ENCODE measurements at places on chromosomes 7 and 10.
A peak's percentile ranks its signal among the peaks of the same experiment; 100 is the strongest.

DNA sequence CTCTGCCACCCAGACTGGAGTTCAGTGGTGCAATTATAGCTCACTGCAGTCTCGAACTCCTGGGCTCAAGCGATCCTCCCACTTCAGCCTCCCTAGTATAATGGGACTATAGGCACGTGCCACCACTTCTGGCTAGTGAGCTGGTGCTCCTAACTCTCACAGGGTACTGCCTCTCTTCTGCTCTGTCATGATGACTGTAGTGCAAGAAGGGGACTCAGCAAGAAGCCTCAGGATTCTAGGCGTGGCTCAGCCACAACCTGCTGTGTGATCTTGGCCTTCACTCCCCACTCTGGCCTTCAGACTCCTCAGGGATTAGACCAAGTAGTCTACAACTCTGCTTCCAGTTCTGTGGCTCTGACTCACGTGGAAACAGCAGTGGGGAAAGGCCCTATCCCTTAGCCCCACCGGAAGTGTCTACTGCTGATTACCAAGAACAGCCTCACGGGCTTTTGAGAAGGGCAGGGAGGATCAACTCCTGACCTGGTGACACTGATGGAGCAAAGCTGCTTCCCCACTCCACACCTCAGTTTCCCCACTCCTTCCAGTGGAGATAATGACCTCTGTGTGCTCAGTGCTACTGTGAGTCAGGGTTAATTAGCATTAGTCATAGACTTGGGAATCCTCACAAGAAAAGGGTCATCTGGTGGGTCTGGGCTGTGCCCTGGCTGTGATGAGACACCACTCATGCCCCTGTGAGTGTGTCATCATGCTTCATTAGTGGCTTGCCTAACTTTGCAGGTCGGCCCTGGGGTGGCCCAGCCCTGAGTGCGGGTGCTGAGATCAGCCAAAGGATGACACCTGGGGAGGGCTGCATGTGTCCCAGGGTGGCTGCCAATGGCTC, 41.1 kb downstream of the ZC3HC1 start:
- DNase-seq = no peak

DNA sequence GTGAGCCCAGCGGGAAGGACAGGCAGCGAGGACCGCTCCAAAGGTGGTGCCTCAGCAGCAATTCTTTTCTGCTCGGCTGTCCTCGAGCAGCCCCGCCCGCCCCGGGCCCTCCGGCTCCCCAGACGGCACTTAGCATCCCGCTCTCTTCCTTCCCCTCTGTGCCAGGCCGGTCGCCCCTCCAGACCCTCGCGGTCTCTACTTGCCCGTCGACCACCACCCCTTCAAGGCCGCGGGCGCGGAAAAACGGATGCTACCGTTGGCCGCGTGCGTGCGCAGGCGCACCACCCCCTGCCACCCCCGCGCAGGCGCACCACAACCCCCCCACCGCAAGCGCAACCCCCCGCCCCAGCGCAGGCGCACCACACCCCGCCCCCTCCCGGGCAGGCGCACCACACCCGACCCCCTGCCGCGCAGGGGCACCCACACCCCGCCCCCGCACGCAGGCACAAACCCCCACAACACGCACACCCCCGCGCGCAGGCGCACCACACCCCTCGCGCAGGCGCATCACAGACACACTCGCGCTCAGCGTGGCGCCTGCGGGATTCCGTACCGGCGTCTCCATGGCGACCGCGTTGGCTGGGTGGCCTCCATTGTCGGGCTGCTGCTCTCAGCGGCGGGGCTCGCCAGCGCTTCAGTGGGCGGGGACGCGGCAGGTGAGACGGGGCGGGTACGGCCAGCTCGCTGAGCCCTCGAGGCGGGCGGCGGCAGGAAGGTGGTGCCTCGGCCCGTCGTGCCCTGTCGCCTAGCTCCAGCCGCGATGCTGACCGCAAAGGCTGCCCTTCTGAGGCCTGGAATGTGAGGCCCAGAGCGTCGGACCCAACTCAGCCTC, at the start of gene LRRC27:
TSS of gene LRRC27 (plus strand) at position 593 of the 832 bp plus-strand sequence. CDS start 1,332 bp downstream, outside the sequence.
- peak; percentile 87 for DNase-seq

DNA sequence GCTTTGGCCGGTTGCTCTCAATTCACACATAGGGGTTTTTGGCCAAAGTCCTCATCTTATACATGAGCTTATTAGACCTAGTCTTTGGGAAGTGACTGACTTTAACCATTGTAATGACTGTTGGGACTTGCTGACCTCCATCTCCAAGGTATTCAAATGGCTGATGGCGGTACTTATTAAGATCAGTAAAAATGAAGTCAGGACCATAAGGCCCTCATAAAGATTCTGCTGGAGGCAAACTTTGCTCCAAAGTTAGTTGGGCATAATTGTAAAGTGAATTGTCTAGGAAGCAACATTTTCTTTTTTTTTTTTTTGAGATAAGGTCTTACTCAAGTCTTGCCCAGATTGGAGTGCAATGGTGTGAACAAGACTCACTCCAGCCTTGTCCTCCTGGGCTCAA, 76.3 kb upstream of the MKLN1 start:
- no peak for DNase-seq

DNA sequence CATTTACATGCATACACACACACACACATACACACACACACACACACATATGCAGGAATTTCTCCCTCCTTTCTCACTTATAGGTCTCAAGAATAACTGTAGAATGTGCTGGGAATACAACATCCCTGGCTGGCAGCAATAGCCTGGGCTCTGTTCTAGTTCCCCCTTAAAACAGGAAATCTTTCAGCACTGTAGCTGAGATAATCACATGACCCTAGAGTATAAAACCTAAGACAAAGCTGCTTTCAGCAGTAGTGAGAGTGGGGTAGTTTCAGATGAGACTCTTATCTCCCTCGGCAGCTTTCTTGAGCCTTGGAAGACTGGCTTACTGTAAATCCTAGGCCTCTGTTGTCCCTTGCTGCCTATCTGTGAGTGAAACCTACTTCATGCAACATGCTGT, 137.4 kb upstream of the AKR1E2 start:
- no peak for DNase-seq

DNA sequence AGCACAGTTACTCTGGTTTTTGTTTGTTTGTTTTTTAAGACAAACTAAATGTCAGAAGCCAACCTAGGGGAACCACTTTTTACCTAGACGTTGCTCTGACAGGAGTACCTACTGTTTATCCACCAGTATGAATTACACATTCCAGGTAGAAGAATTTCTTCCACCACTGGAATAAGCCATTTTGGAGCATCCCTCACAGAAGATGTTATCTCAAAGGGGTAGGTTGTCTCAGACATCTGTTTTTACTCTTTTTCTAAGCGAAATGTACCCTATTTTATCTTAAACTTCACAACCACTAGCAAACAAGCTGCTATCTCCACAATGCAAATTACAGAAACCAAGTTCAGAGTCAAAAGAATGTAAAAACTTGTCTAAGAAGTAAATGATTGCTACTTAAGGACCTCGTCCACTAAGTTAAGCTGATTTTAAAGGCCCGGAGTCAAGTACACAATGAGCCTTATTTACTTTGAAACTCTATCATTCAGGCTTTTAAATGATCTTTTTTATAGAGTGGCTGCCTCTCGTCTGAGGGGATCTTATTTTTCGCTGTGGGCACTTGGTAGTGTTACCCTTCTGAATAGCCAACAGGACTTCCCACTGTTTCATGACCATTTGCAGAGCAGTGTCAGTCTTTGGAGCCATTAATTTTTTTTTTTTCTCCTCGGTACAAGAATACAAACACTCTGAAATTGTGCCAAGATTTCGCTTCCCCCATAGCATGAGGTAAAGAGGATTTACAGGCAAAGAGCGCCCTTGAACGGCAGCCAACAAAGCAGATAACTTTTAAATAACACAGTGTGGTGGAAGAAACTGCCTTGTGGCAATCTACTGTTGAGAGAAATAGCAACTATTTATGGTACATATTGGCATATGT, 15.7 kb upstream of the ARMC3 start:
- DNase-seq = peak; percentile 80

- DNase-seq = no peak
These were observed 249.3 kb upstream of the PFKP start for GRCh38 chr10:2817940-2818636.

DNA sequence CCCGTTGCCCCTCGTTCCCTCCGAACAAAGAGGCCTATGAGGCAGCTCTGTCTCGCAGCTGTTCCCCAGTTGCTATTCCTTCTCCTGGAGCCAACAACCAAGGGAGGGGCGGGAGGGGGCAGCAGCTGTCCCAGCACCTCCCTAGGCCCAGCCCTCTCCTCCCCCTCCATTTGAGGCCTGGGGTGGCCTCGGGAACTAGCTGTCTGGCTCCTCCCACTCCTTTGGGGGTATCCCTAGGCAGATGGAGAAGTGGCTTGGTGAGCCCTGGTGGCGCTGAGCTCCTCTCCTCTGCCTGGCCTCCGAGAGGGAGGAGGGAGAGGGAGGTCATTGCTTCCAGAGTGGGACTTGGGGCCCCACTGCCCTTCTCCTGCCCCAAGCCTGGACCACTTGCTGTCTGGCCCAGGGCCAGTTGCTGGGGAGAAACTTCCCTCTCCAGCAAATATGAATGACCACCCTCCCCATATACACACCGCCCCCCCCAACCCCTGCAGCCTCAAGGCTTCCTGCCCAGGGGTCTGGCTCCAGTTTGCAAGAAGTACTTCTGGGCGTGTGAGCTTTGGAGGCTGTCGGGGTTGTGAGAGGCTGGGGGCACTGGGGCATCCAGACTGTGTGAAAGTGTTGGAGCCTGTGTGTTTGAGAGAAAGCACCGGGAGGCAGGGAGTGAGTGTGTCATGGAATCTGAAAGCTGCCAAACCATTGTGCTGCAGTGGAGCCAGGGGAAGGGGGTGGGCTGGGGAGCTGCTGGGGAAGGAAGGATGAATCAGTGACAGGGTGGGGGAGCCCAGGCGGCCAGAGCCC, 3.1 kb downstream of the FLNC start:
- DNase-seq = peak; percentile 45

GRCh38 chr10:126387931-126388911, at the start of gene ADAM12:
Gene ADAM12 (minus strand): TSS chr10:126388477. CDS start chr10:126388145, 332 bp downstream.
- no peak for DNase-seq

GRCh38 chr10:78375854-78376785, 342.5 kb downstream of the RPS24 start:
- no peak for DNase-seq

- no peak for DNase-seq
These were observed 4.9 kb upstream of the ABCB4 start for GRCh38 chr7:87480386-87480785.

DNA sequence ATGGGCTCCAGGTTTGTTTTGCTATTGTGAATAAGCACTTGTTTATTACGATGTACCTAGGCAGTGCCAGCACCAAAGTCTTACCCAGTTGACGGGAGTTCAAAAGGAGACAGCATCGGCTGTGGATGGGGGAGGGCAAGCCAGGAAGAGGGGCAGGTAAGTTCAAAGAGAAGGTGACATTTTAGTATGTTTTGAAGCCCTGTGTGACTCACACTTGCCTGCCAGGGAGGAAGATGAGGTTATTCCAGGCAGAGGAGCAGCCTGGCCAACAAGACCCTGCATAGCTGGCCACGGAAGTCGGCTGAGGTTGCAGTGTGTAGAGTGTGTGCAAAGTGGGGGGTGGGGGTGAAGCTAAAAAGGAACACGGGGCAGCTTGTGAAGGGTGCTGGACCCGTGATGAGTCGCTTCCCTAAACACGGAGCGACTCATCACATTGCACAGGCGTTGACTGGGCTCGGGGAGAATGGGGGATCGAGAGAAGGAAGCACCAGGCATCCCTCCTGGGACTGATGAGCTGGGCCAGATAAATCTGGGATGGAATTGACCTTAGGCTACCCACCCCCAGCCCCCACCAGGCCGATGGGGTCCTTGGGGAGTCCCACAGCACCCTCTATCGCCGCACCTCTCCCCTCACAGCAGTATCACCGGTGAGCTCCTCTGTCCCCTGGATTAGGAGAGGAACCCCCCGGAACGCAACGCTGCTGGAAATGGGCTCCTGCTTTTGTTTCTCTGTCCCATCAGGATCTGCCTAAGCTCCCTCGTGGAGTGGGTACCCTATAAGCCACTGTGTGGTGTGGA, 97.9 kb upstream of the IKZF1 start:
- DNase-seq = no peak

DNA sequence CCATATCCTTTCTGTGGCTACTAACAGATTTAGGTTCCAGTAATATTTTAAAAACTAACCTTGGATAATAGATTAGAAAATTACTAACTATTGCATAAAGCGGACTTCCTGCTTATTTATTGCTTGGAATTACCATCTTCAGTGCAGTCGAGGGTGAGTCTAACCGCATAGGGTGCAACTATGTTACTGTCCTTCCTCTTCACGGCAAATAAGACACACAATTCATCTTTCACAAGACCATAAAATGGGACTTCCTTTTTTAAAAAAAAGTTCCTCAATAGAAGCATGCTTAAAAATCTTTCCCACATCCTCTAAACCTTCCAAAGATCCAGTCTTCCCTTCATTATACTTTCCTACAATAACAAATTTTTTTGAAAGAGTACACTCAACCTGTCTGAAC, 2.1 kb downstream of the SLC25A40 start:
- DNase-seq = no peak

GRCh38 chr7:128419257-128419656, 9.5 kb upstream of the IMPDH1 start:
- DNase-seq = no peak

- DNase-seq = no peak
These were observed 17.0 kb downstream of the TMEM130 start for GRCh38 chr7:98852826-98853225.

DNA sequence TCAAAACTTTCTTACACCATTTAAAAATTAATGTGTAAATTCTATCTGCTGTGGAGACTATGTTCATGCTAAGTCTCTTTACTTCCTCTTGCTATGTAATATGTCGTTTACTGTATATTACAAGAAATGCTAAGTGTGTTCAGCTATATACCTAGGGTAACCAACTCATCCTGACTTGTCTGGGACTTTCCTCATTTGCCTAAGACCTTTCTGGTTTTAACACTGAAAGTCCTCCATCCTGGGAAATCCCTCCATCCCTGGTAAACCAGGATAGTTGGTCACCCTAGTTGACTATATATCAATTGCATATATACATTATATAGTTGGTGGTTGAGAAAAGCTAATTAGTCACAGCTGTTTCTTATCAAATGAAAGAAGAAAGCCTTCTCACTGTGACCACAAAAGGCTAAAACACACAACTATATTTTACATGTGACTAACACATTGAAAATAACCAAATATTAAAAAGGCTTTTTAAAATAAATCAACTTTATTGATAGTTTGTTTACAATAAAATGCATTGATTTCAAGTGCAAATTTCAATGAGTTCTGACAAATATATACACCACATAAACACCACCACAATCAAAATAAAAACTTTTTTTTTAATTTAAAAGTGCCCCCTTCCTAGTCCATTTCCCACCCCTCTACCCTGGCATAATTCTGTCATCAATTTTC, 167.7 kb upstream of the INHBA start:
- no peak for DNase-seq

- peak; percentile 14 for DNase-seq
These were observed 180.8 kb downstream of the JAZF1 start for GRCh38 chr7:27999829-28000228.

GRCh38 chr10:129766611-129767550, 197.2 kb downstream of the EBF3 start:
- DNase-seq = no peak

GRCh38 chr7:99504281-99504602, 220 bp upstream of the ZKSCAN5 start:
- DNase-seq = no peak

All from COR-L47 (cell line).